ENCODE measurements at places on chromosomes 3 and 15.

- DNase-seq: no peak
Measured at GRCh38 chr15:59437142-59437816, 707 bp upstream of the FAM81A start.

- no peak for DNase-seq
Measured at GRCh38 chr3:194817936-194818335, 132.3 kb downstream of the FAM43A start.

DNA sequence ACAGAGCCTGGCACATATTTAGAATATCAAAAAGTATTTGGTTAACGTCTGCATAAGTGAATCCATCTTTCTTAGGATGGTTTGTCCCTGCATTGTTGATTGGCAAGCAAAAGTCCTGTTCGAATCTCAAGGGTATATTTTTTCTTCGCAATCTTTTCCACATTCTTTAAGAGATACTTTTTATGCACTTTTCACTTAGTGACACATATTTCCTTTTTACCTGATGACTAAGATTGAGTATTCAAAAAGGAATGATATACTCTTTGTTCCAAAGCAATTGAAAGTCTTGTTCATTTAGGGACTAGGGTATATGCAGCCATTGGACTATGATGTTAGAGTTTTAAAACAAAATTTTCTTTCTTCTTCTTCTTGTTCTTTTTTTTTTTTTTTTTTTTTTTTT lies 349.9 kb downstream of the NLGN1 start:
- DNase-seq: no peak

- DNase-seq: peak; percentile 62
Measured at GRCh38 chr15:101641129-101641764, 10.9 kb downstream of the TM2D3 start.

- DNase-seq: no peak
Measured at GRCh38 chr3:128198313-128198712, 45.0 kb downstream of the EEFSEC start.

GRCh38 chr3:171622126-171622525 lies 161.9 kb upstream of the TNIK start:
- DNase-seq: no peak

DNA sequence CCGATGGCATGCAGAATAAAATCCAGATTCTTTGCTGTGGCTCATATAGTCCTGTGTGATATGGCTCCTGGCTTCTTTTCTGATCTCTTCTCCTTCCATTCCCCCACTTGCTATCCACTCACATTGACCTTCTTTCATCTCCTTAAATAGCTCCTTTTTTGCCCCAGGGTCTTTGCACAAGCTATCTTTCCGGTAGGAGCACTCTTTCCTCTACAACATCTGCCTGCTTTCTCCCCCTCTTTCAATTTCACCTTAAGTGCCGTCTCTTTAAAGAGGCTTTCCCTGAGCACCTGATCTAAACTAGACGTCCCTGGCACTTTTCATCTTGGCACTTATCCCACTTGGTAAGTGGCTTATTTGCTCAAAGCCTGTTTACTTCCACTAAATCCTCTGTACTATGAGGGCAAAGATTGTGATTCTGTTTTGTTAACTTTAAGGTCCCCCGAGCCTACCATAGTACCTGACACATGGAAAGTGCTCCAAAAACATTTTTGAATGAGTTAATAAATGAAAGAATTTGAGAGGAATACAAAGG lies 323.3 kb upstream of the TLE3 start:
- DNase-seq: no peak

DNA sequence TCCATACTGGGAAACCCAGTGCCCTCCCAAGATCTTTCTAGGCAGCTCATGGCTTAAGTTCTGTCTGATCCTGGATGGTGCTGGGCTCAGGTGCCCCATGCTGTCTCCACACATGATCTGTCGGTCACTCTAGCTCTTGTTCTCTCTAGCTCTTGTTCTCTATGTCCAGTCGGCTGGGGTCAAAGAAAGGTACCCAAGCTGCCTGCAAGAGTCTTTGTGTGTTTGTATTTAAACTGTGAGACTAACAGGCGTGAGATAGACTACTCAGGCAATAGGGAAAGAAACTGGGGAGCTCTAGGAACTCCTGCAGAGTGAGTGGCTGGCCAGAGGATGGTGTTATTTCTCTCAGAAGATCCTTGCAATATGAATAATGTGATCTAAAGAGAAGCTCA lies 40.2 kb downstream of the GPR156 start:
- no peak for DNase-seq

DNA sequence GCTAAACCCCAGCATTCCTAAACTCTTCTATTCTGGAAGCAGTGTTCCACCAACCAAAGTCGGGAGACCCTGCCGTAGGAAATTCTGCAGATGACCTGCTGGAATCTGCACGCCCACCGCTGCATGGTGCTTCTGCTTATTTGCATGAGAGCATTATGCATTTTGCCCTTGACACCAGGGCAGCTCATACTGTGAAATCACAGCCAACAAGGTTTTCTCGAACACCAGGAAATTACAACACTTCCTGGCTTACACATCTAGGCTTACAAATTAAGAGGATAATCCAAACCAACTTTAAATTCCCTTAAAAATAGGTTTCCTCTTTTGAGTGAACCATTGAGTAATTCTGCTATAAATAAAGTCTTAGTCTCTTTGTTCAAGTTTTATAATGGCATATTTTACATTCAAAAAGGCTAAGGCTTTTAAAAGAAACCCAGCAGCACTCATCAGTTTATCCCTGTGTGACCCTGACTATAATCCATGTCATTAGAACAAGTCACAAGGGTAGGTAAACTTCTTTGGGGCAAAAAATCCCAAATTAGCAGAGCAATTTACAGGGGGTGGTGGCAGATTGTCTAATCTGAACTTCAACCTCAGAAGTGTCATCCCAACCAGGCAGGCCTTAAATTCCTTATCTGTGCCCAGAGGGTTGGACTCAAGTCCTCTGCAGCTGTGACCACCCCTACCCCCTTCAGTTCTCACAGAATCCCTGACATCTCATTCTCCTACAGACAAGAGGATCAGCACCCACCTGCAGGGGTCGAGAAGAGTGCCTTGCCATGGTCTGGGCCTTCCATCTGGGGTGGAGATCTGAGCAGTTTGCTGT lies 33.5 kb upstream of the RBP1 start:
- DNase-seq: no peak

- no peak for DNase-seq
Measured at GRCh38 chr3:129006864-129007263, 5.8 kb downstream of the EFCC1 start.

- DNase-seq: no peak
Measured at GRCh38 chr3:67608034-67608433, 46.4 kb downstream of the SUCLG2 start.

- no peak for DNase-seq
Measured at GRCh38 chr3:155377071-155377470, 83.6 kb upstream of the STRIT1 start.

DNA sequence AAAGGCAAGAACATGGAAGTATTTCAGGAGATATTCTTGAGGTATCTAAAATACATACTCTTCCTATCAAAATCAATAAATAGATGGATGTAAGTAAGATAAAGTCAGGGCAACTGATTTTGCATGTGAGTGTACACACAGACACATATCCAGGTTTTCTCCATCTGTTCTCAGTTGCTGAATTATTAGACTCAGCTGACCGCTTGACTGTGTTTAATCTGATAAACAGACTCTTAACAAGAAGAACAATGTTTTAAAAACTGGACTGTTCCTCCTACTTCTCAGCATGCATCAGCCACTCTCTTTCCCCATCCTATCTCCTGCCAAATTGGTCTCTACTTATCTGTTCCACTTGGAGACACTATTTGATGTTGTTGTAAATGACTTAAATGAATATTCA lies 73.5 kb downstream of the GOLGA8G start:
- DNase-seq: no peak

- DNase-seq: no peak
Measured at GRCh38 chr15:90550919-90551318, 21.2 kb downstream of the CRTC3 start.

DNA sequence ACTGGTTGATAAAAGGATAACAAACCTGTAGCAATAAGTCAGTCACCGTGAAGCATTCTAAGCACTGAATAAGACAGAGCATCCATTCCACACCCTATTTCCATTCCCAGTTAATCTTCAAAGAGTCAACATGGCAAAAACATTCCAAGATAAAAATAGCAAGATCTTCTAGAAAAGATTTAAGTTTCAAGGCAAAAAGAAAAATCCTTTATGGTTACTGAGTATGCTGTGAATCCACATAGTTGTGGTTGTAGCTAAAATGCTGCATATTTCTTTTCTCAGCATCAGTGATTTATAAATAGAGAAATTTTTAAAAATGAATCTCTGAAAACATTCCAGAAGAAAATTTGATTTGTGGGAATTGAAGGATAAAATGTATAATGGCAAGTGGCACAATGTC lies 21.1 kb downstream of the GAP43 start:
- DNase-seq: no peak

DNA sequence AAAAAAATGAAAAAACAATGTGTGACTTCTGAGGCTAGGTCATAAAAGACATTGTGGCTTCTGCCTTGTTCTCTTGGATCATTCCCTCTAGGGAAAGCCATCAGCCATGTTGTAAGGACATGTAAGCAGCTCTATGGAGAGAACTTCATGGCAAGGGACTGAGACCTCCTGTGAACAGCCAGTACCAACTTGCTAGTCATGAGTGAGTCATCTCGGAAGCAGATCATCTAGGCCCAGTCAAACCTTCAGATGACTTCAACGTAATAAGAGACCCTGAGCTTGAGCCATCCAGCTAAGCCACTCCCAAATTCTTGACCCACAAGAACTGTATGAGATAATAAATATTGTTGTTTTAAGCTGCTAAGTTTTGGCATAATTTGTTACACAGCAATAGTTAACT lies 4.9 kb downstream of the MON1A start:
- DNase-seq: no peak

DNA sequence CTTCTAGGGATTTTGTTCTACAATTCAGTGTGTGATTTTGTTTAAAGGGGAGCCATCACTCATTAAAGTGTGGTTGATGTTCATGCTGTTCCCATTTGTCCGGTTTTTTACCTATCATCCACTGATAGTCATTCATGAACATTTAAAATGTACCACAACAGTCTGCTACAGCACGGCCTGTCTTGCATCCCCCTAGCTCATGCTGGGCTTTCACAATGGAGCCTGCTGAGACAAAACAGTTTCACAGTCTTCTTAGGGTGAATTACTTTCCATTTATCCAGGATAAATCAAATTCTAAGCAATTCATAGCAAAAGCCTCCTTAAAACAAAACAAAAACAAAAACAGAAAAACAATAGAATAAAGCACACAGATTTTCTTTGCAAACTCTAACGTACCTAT lies 627.2 kb downstream of the CADM2 start:
- no peak for DNase-seq

GRCh38 chr15:25250906-25251622 lies 187.8 kb downstream of the UBE3A start:
- no peak for DNase-seq

DNA sequence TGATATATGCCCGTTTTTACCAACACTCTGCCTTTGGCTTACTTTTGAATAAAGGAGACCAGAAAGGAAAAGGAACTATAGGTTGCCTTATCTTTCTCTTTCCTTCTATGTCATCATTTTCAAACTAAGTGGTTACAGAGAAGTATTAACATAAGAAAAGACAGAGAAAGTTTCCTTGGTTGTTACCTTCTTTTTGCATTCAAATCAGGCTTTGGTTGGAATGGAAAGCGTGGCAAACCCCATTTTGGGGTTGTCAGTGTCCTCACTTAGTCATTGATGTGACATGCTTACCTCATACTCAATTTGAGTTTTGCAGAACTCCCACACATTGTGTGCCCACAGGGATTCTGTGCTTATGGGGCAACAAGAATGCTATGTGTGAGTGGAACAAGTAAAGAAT lies 3.7 kb upstream of the THRB start:
- no peak for DNase-seq

- no peak for DNase-seq
Measured at GRCh38 chr3:57986261-57986660, 22.0 kb upstream of the FLNB start.

GRCh38 chr15:57323806-57324589 lies 52.3 kb upstream of the CGNL1 start:
- no peak for DNase-seq

DNA sequence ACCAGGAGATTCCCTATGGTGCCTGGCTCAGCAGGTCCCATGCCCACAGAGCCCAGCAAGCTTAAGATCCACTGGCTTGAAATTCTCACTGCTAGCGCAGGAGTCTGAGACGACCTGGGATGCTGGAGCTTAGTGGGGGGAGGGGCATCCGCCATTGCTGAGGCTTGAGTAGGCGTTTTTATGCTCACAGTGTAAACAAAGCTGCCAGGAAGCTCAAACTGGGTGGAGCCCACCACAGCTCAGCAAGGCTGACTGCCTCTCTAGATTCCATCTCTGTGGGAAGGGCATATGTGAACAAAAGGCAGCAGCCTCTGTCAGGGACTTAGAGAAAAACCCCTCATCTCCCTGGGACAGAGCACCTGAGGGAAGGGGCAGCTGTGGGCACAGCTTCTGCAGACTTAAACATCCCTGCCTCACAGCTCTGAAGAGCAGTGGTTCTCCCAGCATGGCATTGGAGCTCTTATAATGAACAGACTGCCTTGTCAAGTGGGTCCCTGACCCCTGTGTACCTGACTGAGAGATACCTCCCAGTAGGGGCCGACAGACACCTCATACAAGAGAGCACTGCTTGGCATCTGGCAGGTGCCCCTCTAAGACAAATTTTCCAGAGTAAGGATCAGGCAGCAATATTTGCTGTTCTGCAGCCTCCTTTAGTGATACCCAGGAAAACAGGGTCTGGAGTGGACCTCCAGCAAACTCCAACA lies 231.5 kb upstream of the SETMAR start:
- no peak for DNase-seq

- DNase-seq: no peak
Measured at GRCh38 chr15:79954661-79955060, 16.3 kb downstream of the BCL2A1 start.

GRCh38 chr3:15354485-15354884 lies 22.1 kb upstream of the SH3BP5 start:
- DNase-seq: no peak

GRCh38 chr3:147812186-147812911 lies 403.2 kb downstream of the ZIC1 start:
- DNase-seq: no peak

GRCh38 chr3:23864931-23865330 lies 51.9 kb downstream of the NKIRAS1 start:
- no peak for DNase-seq

DNA sequence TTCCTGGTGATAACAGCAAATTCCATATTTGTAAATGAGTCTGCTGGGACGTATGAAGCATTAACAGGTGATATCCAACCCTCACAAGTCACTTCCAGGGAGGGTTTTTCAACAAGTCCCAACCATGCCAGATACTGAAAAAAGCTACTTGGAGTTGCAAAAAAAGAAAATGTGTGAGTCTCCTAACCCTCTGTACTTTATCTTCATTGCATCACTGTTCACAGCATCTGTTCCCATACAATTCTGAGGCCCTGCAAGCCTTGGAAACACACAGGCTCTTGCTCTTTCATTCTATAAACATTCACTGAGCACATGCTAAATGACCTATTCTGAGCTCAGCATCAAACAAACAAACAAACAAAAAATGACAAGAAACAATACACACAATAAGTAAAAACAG lies 120.8 kb downstream of the RFTN1 start:
- DNase-seq: no peak

GRCh38 chr3:189282741-189283140 lies 111.0 kb downstream of the TPRG1 start:
- DNase-seq: no peak
